ENCODE measurements at places on chromosomes 2 and 18. TPM values are rescaled to one million over a fixed set of nuclear protein-coding genes. Genes with fewer than 3 reads are reported as not detected.

SERPINB7 gene
- not detected for total RNA-seq

VIT gene
- 1.4 TPM for total RNA-seq

PSMD14 gene
- 21.4 TPM for total RNA-seq

PCARE gene
- total RNA-seq: not detected

CYB5A gene
- total RNA-seq: 175 TPM

ANKRD30B gene
- not detected for total RNA-seq

DNA sequence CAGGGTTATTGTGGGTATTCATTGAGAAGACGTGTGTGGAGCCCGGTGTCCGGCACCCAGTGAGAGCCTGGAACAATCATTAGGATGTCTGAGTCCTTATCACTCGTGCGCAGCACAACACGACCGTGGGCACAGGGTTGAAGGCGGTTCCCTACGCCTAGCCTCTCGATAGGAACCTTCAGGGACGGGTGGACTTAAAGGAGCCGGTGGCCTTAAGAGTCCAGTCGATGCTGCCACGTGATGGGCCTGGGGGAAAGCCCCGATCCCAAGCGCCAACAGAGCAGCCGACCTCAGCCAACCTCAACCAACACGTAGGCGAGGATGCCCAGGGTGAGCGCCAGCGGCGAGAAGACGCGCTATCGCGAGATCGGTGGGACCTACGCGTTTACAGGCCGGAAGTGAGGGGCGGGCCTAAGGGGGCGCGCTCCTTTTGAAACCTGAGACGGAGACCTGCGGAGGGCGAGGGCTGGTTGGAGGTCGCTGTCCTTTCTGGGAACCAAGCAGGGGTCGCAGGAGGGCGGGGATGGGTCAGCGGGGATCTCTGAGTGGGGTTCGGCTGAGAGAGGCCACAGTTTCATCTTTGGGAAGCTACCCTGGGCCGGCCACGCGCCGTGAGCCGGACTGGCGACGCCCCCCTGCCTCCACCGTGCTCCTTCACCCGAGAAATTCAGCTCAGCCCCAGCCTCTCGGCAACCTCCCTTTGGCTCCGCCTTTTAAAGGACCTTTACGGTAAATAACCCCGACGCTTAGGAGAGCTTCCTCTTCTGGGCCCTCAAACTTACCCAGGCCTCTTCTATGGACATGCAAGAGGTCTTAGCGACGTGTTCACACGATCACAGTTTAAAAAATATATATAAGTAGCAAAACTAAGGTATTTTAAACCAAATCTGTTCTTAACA lies 28.3 kb downstream of the WNT10A start:
- H3K27me3 ChIP-seq: peaks cover 31% of the 10 kb centered on the region
- no peaks in the 10 kb centered on the region for H3K36me3 ChIP-seq

- DNase-seq: no peak
- no peak overlapping the region for H3K27ac ChIP-seq
Observed at GRCh38 chr2:162704496-162704895, 134.1 kb downstream of the KCNH7 start.

- H3K27me3 ChIP-seq: no peaks in the 10 kb centered on the region
- H3K36me3 ChIP-seq: peaks cover 31% of the 10 kb centered on the region
- H3K4me3 ChIP-seq: no peak overlapping the region
- DNase-seq: no peak
- peak overlapping the region; percentile 40 for H3K27ac ChIP-seq
Observed at GRCh38 chr2:85549826-85550225, 10.9 kb downstream of the MAT2A start.

DNA sequence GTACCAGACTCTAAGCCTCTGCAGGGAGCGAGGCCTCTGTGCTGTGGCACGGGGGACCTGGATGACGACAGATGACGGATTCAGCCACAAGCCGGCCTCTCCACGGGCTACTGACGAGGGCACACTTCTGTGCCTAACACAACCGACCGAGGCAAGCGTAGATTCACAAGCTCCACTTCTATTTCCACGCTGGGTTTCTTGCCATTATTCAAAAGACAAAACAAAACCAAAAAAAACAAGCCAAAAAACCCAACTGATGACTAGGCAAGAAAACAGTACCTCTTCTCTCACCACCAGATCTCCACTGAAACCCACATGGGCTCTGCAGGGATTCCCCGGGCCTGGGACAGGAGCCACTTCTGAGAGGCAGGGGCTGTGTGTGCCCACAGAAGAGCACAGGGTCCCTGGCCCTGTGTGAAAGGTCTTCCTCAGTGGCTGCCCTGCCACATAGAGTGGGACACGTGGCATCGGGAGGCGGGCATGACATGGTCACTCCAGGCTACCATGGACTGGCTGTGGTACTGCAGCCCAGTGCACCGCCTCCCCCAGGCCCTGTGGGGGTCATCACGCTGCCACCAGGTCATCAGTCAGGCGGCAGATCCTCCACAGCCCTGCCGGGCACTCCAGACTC lies 254.7 kb downstream of the HDAC4 start:
- H3K36me3 ChIP-seq: no peaks in the 10 kb centered on the region
- H3K27ac ChIP-seq: no peak overlapping the region
- no peak for DNase-seq
- H3K4me1 ChIP-seq: peaks cover 4% of the 10 kb centered on the region
- no peaks in the 10 kb centered on the region for H3K27me3 ChIP-seq
- H3K4me3 ChIP-seq: no peak overlapping the region

DNA sequence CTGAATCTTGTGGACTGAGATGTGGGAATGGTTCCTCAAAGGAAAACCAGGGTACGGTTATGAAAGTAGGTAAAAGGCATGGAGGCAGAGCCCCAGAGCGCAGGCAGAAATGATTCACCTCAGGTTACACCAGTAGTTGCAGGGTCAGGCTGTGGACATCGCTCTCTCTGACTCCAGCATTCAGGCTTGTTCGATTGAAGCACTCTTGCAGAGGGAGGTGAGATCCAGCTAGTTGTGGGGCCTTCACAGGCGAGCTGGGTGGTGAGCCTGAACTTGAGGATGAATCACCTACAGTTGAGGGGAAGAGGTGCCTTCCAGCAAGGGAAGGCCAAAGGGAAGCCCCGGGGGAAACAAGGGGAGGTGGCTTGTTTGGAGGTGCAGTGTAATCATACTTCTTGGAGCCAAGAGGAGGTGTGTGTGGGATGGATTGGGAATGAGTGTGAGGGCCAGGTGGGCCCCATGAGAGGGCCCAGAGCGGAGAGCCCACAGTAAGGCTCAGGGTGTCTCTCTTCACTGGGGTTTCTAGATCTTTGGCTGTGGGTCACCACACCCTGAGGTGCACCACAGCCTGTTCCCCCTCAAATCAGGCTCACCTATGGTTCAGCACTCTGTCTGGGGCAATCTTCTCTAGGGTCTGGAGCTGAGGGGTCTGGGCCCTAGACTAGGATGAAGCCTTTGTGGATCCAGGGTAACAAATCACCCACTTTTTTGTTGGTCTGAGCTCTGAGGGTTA lies 48.5 kb upstream of the MCFD2 start:
- H3K4me1 ChIP-seq: peaks cover 10% of the 10 kb centered on the region
- no peak overlapping the region for H3K4me3 ChIP-seq
- DNase-seq: no peak
- no peaks in the 10 kb centered on the region for H3K27me3 ChIP-seq
- no peaks in the 10 kb centered on the region for H3K36me3 ChIP-seq
- no peak overlapping the region for H3K27ac ChIP-seq

DNA sequence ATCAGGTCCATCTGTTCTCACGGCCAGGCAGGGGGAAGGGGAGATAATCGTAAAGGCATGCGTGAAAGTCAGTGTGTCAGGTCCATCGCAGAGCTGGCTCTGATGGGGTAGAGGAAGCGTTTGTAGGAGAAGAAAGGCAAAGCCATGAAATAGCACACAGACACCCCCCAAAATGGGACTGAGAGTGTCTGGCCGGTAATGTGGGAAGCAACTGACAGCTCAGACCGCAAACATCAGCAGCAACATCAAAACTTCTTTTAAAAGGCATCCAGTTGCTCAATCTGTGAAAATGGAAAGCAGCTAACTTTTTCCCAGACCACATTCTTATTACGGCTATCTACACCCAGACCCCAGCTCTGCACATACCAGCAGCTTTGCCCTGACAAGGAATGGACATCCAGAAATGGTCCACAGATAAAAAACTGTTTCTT lies 232.6 kb downstream of the EN1 start:
- H3K27ac ChIP-seq: no peak overlapping the region
- no peaks in the 10 kb centered on the region for H3K36me3 ChIP-seq
- no peak overlapping the region for H3K4me3 ChIP-seq
- DNase-seq: no peak
- H3K4me1 ChIP-seq: no peaks in the 10 kb centered on the region

- no peak overlapping the region for H3K4me3 ChIP-seq
- H3K27ac ChIP-seq: no peak overlapping the region
- H3K27me3 ChIP-seq: no peaks in the 10 kb centered on the region
- peak; percentile 54 for DNase-seq
Observed at GRCh38 chr2:65053199-65053598, 3.0 kb upstream of the CEP68 start.

GRCh38 chr2:135047300-135047699 lies at the start of gene MAP3K19:
Gene MAP3K19 (minus strand): TSS chr2:135047447. CDS start chr2:135024647, 22,800 bp downstream.
- H3K4me1 ChIP-seq: no peaks in the 10 kb centered on the region
- H3K4me3 ChIP-seq: no peak within 1 kb of the TSS
- H3K36me3 ChIP-seq: no peaks in the 10 kb centered on the region
- no peaks in the 10 kb centered on the region for H3K27me3 ChIP-seq
- no peak for DNase-seq
- H3K27ac ChIP-seq: no peak within 1 kb of the TSS

Measured in transverse colon (tissue), 4 donors.